Cerebellar nuclear complex (tissue), 1 donor: ENCODE measurements at places on chromosomes 6 and 20.

DNA sequence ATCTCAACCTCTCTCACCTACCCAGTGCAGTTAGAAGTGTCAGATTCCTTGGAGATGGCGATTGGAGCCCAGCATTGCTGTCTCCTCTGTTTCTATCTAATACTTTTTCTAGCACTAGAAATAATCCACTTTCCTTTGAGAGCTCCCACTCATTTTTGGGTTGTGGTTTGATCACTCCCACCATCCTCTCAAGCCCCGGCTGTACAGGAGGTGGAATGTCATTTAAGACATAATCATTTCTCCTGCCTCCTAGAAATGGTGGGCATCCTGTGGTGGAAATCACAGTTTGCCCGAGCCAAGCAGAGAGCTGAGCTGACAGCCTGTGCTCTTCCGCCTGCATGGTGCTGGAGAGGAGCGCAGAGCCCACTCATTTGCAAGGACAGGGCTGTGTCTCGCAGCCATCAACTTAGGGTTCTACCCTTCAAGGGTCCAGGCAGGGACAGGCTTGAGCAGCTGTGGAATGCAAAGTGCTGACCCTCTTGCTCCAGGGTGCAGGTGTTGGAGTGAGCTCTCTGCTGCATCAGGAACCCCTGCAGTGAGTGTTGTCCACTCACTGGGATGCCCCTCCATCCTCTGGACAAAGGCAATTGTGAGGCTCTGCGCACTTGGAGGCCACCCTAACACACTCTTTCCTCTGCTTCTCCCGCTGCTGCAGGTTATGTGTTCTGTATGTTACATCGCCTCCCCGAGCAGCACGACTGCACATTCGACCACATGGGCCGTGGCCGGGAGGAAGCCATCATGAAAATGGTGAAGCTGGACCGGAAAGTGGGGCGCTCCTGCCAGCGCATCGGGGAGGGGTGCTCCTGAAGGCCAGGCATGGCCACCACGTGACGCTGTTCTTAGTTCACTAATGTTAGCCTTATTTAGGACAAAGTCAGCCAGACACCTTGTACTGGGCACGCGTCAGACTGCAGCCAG, 332.3 kb downstream of the ZFAND3 start:
- no peak for DNase-seq

GRCh38 chr6:144909753-144910285, 624.7 kb downstream of the UTRN start:
- DNase-seq, result no peak

DNA sequence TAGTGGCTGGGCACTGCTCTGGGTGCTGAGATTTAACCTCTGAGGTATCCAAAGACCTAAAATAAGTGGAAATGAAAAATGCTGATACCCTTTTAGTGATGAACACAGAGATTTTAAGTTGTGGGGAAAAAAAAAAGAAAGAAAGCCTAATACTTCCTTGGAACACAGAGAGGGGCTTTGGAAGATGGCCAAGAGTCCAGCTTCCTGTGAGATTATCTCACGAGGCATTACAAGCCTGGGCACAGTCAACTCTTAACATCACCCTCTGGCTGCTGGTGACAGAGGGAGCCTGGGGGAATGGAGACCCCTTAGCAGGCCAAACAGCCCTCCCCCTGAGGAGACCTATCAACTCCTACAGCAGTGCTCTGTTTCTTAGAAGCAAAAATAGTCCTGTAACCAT, 19.7 kb downstream of the BTN2A1 start:
- no peak for DNase-seq

- DNase-seq, result no peak
Measured at GRCh38 chr6:3670356-3670755, 81.2 kb downstream of the PXDC1 start.

GRCh38 chr6:22284666-22285065, 12.2 kb downstream of the PRL start:
- no peak for DNase-seq

DNA sequence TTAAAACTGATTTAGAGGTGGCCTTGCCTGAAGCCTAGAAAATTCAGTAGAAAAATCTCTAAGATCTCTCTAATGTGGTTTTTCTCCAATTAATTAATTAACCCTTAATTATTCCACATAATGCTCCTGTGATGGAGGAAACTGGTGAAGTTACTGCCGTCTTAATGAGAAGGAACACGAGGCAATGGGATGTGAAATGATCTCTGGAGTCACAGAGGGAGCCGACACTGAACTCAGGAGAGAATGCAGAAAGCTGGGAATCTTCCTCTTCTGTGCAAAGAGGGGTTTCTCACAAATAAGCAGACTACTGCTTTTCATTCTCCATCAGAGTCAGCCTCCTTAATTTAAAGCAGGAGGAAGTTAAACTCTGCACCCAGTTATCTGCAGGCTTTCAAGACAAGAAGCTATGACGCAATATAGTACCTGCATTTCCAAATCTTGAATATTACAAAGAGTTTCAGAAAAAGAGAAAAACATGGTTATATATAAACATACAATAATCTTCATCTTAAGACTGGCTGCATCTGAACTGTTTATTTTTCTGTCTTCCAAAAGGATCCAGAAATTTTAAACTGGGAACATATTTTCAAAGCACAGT, 18.1 kb upstream of the SNRPB2 start:
- no peak for DNase-seq

GRCh38 chr6:13375360-13375878, 47.1 kb upstream of the TBC1D7 start:
- no peak for DNase-seq

- no peak for DNase-seq
Measured at GRCh38 chr6:109454496-109455436, 806 bp downstream of the MICAL1 start.
